ENCODE measurements at places on chromosomes 1 and 21.

- no peak for DNase-seq
These were observed 16.4 kb downstream of the GPR137B start for GRCh38 chr1:236158719-236159118.

- DNase-seq = no peak
These were observed 25.5 kb upstream of the DDAH1 start for GRCh38 chr1:85490270-85490985.

DNA sequence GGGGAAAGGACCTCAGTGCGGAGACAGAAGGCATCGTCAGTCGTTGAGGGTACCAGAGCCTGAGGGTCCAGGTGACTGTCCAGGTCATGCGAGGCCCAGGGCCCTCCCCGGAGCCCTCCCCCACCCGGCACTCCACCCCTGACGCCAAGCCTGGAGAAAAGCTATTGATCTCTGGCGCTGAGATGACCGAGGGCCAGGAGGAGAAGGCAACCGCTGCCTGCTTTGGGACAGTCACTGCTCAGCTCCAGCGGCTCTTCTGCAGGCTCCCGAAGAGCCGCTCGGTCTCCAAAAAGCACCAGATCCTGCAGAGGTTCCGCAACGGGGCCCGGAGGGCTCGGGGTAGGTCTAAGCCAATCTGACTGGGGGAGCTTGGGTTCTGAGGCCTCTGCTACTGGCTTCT, 10.9 kb downstream of the RASSF5 start:
- DNase-seq = no peak

DNA sequence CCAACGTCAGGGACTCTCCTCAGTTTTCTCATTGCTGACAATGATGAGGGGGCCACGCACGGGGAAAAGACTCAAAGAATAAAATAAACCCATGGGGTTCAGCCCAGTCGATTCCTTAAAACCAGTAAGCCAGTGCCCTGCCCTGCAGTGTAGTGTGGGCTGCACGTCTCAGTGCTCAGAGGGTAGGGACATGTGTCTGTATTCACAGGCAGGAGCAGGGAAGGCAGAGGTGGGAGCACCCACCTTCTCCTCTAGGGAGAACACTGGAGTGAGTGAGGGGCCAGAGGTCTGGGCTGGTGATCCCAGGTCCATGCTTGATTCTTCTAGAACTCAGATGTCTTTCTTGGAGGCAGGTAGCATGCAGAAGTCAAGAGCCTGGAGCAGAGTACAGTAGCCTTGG, 303.6 kb downstream of the MATN1 start:
- no peak for DNase-seq

GRCh38 chr1:224065455-224065854, 48.5 kb upstream of the FBXO28 start:
- DNase-seq = peak; percentile 77

- no peak for DNase-seq
These were observed 26.2 kb downstream of the PTAFR start for GRCh38 chr1:28150125-28150780.
